ENCODE measurements at places on chromosomes 16 and 17. TPM values are rescaled to one million over a fixed set of nuclear protein-coding genes. Genes with fewer than 3 reads are reported as not detected.

The CCL1 gene
- not detected for total RNA-seq

The AANAT gene
- total RNA-seq, result not detected

The TEDC2 gene
- 28.8 TPM for total RNA-seq

The HOXB4 gene
- total RNA-seq, result under 0.01 TPM

The MARCHF10 gene
- not detected for total RNA-seq

The TEX14 gene
- not detected for total RNA-seq

The KCNH6 gene
- not detected for total RNA-seq

All from placental pericyte (primary cell).